ENCODE measurements at places on chromosomes 5 and 9. TPM values are rescaled to one million over a fixed set of nuclear protein-coding genes. Genes with fewer than 3 reads are reported as not detected.

- no peak for DNase-seq
Observed at GRCh38 chr5:88226881-88227450, 41.7 kb downstream of the TMEM161B start.

GRCh38 chr5:112119969-112120368, 299.1 kb downstream of the EPB41L4A start:
- DNase-seq, result no peak

DNA sequence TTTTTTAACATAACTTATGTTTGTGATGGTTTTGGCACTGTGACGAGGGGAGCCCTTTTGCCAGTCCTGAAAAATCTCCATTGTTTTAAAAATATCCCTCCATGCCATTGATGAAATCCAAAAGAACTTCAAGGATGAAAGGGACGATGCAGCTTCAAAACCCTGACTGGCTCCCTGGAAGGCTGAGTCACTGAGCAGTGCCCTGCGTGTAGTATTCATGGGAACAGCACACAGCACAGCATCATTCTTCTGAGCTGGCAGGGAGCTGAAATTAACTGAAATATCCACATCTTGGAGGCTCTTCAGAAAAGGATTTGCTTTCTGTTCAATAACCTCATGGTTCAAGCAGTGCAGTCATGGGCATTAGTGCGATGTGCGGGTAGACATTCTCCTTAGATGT, 29.7 kb downstream of the PDE4D start:
- DNase-seq, result no peak

- DNase-seq, result no peak
Observed at GRCh38 chr5:161546470-161547301, at the start of gene GABRB2. Gene GABRB2 (minus strand): TSS chr5:161546725. CDS start chr5:161546643, 82 bp downstream.

GRCh38 chr5:58800356-58800755, 217.5 kb downstream of the RAB3C start:
- DNase-seq, result no peak

GRCh38 chr9:112670991-112671625, 46.8 kb downstream of the INIP start:
- no peak for DNase-seq

DNA sequence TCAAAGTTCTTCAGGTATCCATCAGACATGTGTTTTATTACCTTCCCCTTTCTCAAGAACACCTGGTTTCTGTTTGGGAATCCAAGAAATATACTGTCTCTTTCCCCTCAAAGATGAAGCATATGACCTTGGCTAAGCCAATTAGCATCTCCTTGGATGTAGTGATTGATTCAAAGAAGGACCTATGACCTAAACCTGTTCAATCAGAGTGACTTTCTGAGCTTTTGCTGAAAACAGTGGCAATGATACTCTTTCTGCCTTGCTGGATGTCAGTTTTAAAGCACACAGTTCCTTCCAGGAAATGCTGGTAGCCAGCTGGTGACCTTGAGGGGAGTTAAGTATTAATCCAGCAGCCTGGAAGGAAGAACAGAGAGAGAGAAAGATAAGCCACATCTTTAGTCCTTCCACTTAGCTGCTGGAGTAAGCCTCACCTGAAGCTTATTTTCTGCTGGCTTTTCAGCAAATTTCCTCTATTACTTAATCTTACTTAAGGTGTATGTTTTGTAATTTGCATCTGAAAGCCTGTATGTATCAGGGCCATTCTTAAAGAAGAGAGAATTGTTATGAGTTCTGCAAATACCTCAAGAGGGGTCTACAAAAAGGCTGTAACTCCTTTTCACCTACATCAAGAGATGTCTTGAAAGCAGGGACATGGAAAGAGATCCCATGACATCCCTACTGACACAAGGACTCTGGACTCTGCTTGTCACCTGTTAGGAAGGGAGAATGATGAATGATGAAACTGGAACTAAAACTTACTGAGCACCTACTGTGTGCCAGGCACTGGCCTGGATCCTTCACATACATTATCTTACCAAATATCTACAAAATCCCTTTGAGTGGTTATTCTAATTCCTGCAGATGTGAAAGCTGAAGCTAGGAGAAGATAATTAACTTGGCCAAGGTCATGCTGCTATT, 35.2 kb upstream of the PIK3R1 start:
- DNase-seq, result no peak

DNA sequence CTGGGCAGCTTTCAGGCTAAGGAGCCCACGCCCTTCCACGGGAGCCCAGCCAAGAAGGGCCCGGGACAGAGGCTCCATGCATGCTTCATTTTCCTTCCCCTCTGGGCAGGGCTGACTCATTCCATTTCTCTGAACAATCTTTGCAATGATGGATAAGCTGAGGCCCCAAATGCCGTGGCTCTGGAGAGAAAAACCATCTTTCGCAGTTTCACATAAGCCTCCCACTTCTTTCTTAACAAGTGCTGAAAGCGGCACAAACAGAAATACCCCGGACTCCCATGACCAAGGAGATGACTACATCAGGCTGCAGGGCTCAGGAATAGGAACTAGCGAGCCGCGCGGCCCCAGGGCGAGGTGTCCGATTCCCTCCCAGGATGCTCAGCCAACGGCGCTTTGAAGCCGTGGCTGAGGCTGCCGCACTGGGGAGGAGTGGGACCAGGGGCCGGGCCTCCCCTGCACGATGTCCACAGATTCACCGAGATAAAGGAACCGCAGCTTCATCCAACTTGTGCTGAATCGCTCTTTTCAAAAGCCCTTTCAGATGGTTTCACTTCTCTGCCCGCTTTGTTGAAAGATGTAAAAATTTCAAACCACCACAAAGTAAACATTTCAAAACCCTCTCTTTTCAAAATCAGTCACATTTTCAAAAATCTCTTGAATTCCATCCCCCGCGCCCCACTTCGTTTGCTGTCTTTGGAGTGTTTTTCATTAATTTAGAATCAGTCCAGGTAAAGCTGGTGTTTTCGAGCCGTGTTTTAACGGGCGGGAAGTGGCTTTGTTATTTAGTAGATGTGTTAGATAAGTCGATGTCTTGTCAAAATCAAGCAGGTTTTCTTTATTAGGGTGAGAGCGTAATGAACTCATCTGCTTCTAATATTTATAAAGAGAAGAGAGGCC, 96.5 kb upstream of the LMX1B start:
- DNase-seq, result peak; percentile 49

GRCh38 chr5:179679014-179679674, 1.7 kb downstream of the CBY3 start:
- DNase-seq, result peak; percentile 63

DNA sequence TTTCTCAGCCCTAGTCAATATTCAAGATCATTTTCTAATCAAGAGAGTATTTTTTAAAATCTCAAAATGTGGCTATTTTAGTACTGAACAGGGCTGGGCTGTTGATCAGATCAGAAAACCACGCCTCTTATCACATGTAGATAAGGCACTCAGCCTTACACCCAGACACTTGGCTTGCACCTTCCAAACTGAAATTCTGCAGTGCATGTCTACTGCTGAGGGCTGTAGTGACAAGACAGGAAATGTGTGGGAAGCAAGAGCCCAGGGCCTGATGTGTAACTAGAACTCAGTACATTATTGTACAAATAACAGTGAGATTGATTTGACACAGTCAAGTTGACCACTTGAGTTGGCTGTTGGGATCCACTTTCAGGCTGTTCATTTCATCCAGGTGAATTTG, 48.6 kb downstream of the UBE2QL1 start:
- no peak for DNase-seq

- no peak for DNase-seq
Observed at GRCh38 chr9:103242025-103242424, 246.9 kb downstream of the CYLC2 start.

- DNase-seq, result no peak
Observed at GRCh38 chr9:90000925-90001324, 396.1 kb downstream of the GADD45G start.

GRCh38 chr9:98539954-98540353, 168.8 kb downstream of the GABBR2 start:
- no peak for DNase-seq

PCDHGA8 gene
- total RNA-seq, result not detected

TSLP gene
- 0.63 TPM for total RNA-seq

BRIX1 gene
- 114 TPM for total RNA-seq

ARHGEF37 gene
- total RNA-seq, result 0.13 TPM

CCT5 gene
- 537 TPM for total RNA-seq

ZNG1C gene
- total RNA-seq, result 39.5 TPM

OGN gene
- not detected for total RNA-seq

Data from CD8-positive, alpha-beta memory T cell (primary cell).